Left kidney (tissue), 8 donors: ENCODE measurements at places on chromosomes 6 and 20. TPM values are rescaled to one million over a fixed set of nuclear protein-coding genes. Genes with fewer than 3 reads are reported as not detected.

RIPOR2 gene
- 8.8 TPM for polyA plus RNA-seq

TREM1 gene
- not detected for polyA plus RNA-seq

PPP1R16B gene
- polyA plus RNA-seq, result 6.9 TPM

FILIP1 gene
- 2.4 TPM for polyA plus RNA-seq

PPIL6 gene
- 21.5 TPM for polyA plus RNA-seq

GID8 gene
- polyA plus RNA-seq, result 57.8 TPM

B3GAT2 gene
- 1.7 TPM for polyA plus RNA-seq
